Hematopoietic multipotent progenitor cell treated with erythropoietin and hydrocortisone succinate and interleukin-3 and kit ligand, for 4 days (in vitro differentiated cells): ENCODE measurements at places on chromosomes 11 and 22.

DNA sequence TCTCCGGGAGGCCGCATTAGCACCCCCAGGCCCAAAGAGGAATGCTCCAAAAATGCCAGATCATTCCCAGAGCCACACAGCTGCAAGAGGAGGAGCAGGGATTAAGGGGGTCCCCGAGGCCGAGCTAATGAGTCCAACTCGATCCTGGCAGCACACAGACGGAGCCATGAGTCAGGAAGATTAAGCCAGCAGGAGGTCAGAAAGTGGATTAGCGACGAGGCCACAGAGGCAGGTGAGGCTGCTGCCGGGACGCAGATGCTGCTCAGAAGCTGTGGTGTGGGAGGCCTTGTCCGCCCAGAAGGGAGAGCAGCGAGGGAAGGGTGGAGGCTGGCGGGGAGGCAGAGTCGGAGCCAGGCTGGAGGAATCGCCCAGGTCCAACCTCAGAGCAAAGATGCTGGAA lies 120.5 kb downstream of the SHANK2 start:
- no peak for DNase-seq

DNA sequence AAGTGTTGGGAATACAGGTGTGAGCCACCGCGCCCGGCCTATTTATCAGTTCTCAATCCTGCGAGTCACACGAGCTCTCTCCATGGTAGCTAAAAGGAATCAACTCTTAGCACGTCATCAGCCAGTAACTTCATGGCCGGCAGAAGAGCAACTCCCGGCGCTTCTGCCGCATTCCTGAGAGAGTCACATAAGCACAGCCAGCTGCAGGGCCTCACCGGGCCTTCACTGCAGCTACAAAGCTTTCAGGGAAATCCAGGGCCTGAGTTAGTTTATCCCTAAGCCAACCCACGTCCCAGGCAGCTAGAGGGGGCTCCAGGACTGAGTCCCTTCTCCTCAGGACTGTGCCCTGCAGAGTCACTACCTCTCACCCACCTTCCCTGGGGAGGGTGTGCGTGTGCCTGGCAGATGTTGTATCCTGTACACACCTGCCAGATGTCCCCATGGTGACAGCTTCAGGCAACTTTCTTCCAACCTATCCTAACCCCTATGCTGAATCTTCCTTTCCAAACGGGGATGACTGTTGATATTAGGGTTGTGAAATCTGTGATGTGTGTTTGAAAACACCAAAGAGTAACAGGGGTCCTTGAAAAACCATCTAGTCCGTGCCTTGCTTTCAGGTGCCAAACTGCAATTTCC lies 45.9 kb upstream of the ARFGAP3 start:
- no peak for DNase-seq

DNA sequence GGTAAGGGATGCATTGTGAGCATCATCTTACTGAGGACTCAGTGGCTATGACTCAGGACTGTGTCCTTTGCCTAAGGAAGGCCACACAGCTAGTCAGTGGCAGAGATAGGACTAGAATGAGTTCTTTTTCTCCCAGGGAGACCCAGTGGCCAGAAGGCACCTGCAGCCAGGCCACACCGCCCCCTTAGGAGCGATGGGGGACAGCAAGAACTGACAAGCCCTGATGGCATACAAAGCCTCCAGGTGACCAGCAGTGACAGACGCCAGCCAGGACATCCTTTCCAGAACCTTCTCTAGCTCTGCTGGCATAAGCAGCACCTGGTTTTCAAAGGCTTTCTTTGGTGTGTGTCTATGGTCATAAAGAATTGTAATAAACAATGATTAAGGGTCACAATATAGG lies 240.1 kb downstream of the ST3GAL4 start:
- no peak for DNase-seq

DNA sequence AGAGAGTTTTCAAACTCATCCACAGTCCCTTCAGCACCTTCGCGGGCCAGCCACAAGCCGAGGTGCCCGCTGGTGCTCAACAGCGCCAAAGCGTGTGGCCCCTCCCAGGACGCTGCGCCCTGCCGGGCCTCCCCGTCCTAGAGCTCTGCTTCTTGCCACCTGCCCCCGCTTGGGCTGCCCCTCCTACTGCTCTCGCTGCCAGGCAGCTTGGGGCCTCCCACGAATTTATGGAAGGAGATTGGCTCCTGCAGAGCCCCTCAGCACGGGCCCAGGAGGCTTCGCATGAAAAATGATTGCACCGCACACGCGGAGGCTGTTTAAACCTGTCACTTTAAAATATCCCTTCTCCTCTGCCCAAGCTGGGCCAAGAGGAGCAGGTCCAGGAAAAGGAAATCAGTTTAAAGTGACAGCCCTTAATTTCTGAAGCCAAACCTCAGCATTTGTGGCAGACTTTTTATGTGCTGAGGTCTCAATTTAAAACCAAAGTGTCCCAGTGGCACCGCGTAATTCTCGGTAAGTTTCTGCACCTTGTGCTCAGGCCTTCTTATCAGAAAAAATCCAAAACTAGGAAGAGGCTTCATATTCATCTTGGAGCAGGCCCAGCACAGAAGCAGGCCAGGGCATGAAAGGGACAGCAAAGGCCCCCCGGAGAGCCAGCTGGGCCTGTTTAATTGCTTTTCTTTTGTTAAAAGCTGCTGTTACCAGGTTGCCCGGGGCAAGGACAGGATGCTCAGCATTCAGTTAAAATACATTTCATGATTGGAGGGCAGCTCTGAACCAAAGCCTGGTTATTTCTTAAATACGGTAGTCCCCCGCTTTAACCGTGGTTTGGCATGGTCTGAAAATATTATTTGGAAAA lies 303.6 kb downstream of the OPCML start:
- DNase-seq = peak; percentile 2

- no peak for DNase-seq
These were observed 43.2 kb downstream of the MACROD1 start for GRCh38 chr11:64122411-64123410.

DNA sequence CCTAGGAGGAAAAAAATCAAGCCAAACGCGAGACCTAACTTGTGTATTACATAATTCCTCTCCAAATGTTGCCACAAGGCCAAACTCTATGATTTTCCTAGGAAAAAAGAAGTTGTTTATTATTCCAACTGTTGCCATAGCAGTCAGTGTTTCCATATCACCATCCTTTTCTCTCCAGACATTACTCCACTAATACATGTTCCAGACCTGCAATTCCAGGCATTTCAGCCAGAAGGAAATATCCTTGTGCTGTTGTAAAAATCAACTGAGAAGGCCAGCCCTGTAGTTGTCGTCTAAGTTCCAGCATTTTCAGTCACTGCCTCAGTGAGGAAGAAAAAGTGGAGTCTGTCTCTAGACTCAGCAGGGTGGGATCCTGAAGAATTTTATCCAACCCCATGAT lies 33.1 kb upstream of the PAMR1 start:
- DNase-seq = no peak

DNA sequence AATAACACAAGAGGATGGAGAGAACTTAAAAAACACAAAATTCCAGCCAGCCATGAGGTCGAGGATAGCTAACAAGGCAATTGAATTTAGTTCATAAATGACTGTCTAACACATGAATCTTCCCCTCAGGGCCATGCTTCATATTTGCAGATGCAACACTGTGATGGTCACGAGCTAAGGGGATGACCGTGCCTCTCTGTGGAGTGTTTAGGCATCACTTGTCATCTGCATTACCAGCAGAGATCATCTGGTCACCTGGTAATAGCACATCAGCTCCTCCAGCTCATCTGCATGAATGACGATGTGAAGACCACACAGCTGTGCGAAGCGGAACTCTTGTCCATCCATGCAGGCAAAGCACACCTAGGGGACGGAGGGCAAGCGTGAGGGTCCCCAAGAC lies 20.9 kb upstream of the SLC25A1 start:
- DNase-seq = no peak

GRCh38 chr11:33044285-33044756 lies 4.9 kb downstream of the TCP11L1 start:
- no peak for DNase-seq

DNA sequence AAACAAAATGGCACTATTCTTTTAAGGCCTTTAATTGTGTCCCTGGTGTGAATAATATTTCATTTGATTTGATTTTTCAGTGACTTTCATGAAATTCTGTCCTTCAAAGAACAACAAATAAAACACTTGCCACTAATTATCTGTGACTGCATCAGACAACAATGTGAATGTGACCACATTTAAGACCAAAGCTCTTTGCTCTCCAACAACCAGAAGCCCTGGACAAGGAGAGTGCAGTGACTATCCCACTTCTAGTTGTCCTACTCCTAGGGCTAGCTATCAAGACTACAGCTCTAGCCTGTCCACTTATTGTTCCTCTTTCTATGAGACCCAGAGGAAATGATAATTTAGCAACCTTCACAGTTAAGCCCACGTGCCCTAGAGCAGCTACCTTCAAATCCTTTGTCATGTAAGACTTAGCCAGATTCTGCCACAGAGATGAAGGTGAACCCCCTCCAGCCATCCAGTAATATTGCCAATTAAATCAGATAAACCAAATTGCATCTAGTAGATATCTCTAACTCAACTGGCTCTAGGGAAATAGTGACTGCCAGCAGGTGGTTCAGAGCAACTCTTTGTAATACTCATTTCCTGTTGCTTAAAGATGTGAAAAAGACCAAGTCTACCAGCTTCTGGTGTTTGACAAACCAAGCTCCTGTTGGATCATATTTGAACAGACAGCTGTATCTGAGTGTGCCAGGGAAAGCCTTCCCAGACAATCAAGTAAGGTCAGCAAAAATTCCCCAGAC lies 142.6 kb upstream of the BLID start:
- DNase-seq = peak; percentile 62

GRCh38 chr22:23262518-23263332 lies 82.4 kb downstream of the BCR start:
- no peak for DNase-seq
